ENCODE measurements at places on chromosomes 6 and 20.

DNA sequence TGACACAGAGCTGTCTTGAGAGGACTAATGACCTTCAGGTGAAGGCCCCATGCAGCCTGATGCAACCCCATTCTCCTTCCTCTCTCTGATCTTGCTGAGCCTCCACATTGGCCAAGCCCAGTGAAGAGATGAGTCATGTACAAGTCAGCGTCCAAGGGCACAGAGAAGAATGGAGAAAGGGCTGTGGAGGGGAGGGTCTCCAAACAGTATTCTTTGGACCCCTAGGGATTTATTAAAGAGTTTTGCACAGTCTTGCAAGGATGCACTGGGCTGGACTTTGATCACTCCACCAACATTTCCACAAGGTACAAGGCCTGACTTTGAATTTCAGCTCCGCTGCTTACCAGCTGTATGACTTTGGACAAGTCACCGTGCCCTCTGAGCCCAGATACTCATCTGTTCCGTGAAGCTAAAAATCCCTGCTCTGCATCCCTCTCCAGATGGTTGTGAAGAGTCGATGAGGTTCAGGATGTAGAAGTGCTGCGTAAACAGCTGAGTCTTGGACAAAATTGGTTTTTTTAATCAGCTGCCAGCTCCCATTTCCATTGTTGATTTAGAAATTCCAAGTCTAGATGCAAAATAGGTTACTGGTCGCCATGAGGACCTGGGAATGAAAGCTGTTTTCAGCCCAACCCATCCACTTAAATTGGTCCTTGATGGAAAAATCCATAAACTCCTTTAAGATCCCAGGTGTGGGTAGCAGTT is 14.1 kb upstream of the KCNG1 start:
- DNase-seq, result peak; percentile 45

DNA sequence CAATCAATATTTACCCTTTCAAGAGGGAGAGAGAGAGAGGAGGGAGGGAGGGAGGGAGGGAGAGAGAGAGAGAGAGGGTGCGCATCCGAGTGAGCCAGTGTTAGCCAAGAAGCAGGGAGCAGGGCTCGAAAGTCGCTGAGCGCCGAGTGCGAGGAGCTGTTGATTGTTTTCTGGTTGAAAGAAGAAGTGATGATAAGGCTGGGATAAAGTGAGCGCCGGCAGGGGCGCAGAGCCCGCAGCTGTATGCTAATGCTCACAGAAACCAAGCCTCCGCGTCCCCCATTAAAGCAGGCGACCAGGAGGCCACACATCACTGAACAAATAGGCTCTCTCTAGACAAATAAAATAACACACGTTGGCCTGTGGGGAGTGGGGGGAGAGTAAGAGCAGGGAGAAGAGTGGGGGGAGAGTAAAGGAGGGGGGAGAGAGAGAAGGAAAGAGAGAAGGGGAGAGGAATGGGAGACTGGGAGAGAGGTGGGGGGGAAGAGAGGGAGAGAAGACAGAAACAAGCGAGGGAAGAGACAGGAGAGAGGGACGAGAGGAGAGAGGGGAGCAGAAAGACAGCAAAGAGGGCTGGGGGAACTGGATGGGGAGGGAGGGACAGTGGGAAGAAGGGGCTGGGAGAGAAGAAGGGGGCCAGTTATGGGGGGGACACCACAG is 5.0 kb upstream of the INSM1 start:
- no peak for DNase-seq

DNA sequence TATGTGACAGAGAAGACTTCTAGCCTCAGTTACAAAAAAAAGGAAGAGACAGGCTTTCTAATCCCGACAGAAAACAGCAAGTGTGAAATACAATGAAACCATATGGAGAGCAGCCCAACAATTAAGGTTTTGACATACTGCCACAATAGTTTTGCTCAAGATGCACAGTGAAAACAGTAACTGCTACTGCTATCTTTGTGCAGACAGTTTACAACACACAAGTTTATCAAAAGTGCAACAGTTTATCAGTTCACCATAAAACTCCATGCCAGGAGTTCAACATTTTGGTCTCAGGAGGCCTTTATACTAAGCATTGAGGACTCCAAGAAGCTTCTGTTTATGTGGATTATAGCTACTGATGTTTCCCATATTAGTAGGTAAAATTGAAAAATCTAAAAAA is 37.6 kb downstream of the GOPC start:
- DNase-seq, result no peak

DNA sequence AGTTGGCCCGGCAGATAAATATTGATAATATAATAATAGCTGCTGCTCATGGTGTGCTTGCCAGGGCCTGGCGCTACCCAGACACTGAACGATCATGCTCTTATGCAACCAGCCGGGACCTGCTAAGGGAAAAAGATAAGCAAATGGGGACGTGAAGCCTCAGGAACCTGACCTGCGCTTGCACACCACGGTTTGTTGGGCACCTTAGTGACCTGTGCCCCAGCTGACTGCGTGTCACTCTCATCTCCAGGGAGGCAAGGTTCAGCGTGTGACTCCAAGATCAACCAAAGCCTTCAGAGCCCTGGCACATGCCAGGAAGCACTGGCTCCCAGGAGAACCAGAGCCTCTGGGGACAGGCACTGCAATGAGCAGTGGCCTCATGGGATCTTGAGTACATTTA is 111.1 kb downstream of the AGPAT4 start:
- no peak for DNase-seq

GRCh38 chr20:40293740-40294139 is 395.3 kb downstream of the MAFB start:
- DNase-seq, result no peak

GRCh38 chr6:64732888-64733287 is 974.1 kb downstream of the EYS start:
- no peak for DNase-seq

DNA sequence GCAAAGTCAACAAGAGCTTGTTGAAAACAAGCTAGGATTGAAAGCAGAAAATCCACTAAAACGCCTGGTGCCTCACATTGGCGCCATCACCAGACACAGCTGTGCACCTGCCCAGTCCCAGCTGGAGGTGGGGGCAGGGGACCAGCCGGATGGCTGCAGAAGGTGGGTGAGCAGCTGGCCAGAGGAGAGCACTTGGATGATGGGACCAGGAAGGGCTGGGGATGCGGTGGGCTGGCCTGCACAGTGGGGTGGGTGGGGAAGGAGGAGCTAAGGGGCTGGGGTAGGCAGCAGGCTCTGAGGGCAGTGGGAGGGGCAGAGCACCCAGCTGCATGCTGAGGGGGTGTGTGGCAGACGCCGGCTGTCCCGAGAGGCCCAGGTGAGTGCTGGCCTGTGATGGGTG is 7.1 kb downstream of the CABLES2 start:
- peak; percentile 6 for DNase-seq

GRCh38 chr20:7714549-7714948 is 225.7 kb downstream of the HAO1 start:
- no peak for DNase-seq

DNA sequence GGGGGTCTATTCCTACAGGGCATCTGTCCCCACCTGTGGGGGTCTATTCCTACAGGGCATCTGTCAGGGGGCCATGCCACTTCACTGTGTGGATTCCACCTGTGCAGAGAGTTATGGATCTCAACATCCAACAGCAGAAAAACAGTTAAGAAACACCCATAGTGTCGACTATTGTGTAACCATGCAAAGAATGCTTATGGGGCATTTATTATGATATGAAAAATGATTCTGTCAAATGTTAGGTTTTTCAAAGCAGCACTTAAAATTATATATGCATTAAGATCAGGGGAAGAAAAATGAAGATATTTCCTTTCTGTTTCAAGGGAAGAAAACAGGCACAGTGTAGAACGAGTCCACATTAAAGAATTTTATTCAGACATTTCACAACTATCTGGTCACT is 2.9 kb downstream of the GPR31 start:
- DNase-seq, result no peak

DNA sequence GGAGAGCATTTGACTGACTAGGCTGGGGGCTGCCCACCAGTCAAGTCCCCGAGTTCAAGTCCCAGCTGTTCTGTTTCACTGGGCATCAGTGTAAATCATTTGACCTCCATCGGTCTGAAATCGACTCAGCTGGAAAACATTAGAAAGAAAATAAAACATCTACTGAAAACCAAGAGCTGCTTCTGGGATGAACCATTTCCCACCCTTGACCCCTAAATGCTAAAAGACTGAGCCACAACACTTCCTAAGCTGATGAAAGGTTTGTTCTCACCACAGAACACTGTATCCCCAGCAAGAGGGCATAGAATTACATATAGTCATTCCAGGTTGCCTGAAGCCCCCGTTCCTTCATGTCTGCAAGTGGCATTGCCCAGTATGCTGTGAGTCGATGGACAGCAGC is 237.0 kb upstream of the TAB2 start:
- DNase-seq, result no peak

- DNase-seq, result no peak
Observed at GRCh38 chr20:57435105-57435497, 43.9 kb downstream of the RBM38 start.

DNA sequence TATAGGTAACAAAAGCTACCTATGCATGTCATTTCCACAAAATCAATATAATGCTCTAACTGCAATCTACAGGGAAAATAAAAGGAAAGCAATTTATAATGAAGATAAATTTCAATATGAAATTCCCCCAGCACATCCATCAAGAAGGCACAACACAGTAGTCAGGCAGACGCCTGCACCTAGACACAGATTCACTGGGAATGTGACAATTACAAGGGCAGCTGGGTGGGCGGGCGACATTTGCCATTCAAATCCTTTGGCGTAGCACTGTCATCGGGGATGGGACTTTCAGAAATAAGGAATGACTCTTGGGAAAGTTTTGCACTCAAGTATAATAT is 60.4 kb downstream of the SULF2 start:
- no peak for DNase-seq

GRCh38 chr20:62755817-62756724 is 40.2 kb upstream of the MRGBP start:
- DNase-seq, result peak; percentile 25

- no peak for DNase-seq
Observed at GRCh38 chr6:34806738-34807453, 15.0 kb downstream of the BLTP3A start.

- no peak for DNase-seq
Observed at GRCh38 chr20:34246126-34246626, 5.0 kb downstream of the ASIP start.

- no peak for DNase-seq
Observed at GRCh38 chr20:32707691-32708581, 34.2 kb upstream of the C20orf203 start.

GRCh38 chr6:148329596-148330381 is 12.8 kb upstream of the SASH1 start:
- DNase-seq, result no peak

- no peak for DNase-seq
Observed at GRCh38 chr20:49510562-49511122, 28.2 kb upstream of the KCNB1 start.

- no peak for DNase-seq
Observed at GRCh38 chr20:32325706-32326503, 32.2 kb upstream of the ASXL1 start.

DNA sequence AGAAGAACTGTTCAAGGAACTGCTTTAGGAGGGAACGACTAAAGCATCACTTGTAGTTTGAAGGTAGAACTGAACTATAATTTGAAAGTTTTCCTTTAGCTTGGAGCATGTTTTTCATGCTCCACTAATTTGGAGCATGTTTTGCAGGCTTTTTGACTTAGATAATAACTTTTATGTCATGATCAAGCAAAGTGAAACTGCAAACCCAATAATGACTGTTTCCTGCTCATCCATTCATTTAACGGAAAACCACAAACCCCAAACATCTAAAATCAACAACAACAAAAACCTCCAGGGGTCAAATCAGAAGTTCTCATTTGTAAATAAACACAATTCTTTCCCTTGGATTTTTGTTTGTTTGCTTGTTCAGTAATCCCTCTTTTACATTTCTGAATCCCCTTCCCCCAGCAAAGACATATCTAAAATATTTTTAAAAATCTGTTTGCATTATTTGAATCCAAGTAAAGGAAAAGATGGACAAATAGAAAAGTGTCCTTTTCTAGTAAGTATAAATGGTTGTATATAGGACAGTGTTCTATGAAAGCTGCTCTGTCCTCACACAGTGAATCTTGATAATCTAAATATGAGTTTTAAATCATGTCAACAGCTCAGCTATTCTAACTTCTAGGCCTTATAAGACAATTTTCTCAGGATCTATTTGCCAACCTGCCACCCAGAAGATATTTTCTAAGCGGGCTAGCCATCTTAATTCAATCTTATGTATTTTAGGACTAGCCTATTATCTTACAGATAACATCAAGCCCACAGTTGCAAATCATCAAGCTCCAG is 2.6 kb downstream of the SIM1 start:
- DNase-seq, result no peak

GRCh38 chr20:63328718-63329275 is 32.4 kb downstream of the CHRNA4 start:
- no peak for DNase-seq

- no peak for DNase-seq
Observed at GRCh38 chr6:39102821-39103136, 12.2 kb downstream of the SAYSD1 start.

DNA sequence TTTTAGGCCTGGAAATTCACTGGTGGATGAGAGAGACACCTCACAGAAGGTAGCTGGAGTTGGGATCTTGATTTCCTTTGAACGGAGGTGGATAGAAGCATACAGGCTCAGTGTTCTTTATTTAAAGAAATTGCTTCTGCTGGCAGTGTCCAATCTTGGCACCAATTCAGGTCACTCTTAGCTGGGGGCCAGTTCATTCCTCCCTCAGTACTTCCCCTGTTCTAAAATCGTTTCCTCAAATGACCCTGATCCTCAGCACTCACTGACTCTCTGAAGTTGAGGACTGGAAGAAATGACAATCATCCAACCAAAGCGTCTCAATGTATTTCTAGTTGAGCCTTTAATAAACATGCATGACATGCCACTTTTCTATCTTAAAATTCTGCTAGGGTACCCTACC is 472.5 kb upstream of the BTBD3 start:
- DNase-seq, result no peak

DNA sequence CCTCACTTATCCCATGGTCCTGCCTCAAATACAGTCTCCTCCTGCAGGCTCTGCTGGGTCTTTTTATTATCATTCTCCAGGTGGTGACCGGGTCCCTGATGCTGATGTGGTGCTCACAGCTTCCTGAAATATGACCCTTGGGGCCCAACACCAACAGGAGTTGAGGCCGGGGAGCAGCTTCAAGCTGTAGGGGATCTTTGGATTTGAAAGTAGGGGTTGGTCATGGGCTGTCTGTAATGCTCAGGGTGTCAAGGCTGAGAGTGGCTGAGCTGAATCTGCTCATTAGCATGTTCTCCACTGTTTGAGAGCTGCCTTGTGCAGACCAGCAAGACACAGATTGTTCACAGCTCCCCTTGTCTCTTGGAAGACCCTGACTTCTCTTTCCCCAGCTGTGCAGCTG is 35.5 kb downstream of the HLA-F start:
- DNase-seq, result no peak

DNA sequence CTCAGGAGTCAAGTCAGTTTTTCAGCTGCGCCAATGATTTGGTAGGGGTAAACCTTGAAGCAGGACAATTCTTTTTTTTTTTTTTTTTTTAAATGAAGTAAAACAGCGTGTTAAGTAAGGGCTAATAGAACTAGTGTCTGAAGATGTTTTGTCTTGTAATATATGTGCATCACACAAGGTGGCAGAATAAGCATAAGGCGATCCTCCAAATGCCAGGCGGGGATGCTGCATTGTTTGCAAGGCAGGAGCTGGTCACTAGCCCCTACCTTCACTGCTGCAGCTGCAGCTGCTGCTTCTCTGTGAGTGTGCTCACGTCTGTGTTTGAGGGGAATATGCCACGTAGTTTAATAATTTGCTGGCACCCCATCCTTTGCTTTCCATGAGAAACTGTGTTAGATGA is 272.7 kb upstream of the MAP3K7 start:
- DNase-seq, result no peak
